ENCODE measurements at places on chromosomes 16 and 17.

GRCh38 chr16:84982434-84982833 lies 28.9 kb downstream of the ZDHHC7 start:
- peak; percentile 42 for DNase-seq

- DNase-seq = no peak
Measured at GRCh38 chr17:73384926-73385325, 73.1 kb upstream of the CDC42EP4 start.

DNA sequence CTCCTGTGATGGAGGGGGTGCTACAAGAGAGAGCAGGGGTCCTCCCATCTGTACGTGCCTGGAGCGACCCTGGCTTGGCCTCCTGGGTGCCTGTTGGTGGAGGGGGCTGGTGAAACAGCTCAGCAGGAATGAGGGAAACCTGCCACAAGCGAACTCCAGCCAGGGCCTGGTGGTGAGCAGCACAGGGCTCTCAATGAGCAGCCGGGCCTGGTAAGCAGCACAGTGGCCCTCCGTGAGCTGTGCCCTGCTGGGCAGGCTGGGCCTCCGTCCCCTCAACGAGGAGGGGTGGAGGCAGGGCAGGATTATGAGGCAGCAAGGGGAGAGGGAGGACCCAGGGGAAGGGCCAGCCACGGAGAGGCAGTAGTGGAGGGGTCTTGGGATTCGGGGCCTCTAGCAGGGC lies 101.9 kb downstream of the SDK2 start:
- DNase-seq = no peak

GRCh38 chr16:61817583-61818278 lies 218.5 kb downstream of the CDH8 start:
- no peak for DNase-seq

DNA sequence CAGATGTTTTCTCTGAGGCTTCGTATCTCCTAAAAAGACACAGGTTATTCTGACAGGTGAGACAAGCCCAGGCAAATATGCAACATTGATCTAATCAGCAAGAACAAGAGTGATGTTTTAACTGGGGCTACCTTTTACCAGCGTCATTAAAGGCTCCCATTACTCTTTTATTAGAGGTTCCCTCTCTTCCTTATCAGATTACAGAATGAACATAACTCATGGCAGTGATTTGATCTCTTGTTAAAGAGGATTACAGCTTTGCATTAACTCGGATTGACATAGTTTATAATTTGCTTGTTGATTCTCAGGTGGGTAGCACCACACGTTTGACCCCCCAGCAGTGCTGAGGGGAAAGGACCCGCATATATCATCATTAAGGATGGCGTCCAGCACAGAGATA lies 90.5 kb downstream of the AATF start:
- no peak for DNase-seq

- DNase-seq = no peak
Measured at GRCh38 chr17:81037026-81037797, 2.3 kb downstream of the BAIAP2 start.

DNA sequence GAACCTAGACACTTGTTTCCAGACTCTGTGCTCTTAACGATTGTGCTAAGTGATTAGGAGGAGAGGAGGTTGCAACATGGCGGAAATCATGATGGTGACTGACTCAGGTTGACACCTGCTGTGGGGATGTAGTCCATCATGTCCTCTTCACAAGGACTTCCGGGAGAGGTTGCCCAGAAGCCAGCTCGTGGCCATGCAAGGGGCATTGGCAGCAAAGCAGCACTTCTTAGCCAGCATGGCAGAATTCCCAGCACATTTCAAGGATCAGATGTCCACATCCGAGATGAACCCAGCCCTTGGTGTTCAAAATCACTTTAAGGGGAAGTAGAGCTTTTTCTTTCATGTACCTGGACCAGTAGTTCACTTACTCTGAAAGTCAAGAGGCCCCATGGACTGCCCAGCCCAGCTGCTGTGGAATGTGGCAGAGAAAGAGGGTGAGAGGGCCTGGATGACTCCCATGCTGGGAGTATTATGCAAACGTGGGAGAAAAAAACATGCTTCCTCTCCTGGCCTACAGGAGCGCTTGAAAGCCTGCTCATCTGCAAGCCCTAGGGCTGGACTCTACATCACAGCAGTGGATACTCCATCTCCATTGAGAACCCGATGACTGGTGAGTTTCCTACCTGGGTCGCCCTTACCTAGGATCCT lies 65.5 kb downstream of the IRX6 start:
- no peak for DNase-seq

- no peak for DNase-seq
Measured at GRCh38 chr17:66412857-66413558, 110.6 kb downstream of the PRKCA start.

DNA sequence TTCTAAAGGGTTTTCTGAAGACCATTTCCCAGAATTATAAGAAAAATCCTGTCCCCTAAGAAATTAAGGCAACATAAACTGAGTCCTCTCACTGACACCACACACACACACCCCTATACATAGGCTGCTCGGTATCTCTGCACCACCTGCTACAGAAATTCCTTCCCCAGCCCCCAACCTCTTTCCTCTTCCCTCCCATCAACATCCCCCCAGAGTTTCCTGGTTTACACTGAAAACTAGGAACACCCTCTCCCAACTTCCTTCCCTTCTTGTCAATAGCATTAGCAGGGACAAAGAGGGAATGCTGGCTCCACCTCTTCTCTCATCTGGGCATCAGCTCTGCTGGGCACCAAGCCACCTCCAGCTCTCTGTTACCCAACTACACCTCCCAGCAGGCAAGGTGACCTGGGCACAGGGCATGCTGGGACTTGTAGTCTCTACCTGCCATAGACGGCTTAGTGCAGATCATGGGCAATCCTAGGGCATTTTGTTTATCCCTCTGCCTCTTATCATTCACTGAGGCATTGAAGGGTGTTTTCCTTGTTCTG lies 15.7 kb downstream of the CAVIN1 start:
- DNase-seq = peak; percentile 40

GRCh38 chr16:19968891-19969683 lies 84.4 kb upstream of the GPRC5B start:
- no peak for DNase-seq

GRCh38 chr16:22400900-22401299 lies 26.5 kb upstream of the CDR2 start:
- peak; percentile 47 for DNase-seq

DNA sequence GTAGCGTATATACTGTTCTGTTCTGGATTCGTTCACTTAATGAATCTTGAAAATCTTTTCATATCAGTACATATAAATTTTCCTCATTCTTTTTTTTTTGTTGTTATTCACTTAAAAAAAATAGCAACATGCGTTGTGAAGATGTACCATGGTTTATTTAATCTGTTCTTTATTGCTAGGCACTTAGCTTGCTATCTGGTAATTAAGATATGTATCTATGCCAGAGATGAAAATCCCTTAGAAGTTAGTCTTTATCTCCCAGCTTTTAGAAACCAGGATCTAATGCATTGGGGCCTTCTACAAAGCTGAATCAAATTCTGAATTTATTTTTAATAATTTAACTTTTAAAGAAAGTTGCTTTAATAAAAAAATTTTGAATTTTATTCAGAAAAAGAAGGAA lies 13.0 kb upstream of the DNAJA2 start:
- DNase-seq = no peak

- DNase-seq = no peak
Measured at GRCh38 chr16:55179411-55179810, 144.6 kb upstream of the IRX6 start.

GRCh38 chr17:33933576-33933975 lies 321.5 kb upstream of the CCL2 start:
- DNase-seq = no peak

- DNase-seq = no peak
Measured at GRCh38 chr16:83392743-83393142, 415.0 kb upstream of the HSBP1 start.

DNA sequence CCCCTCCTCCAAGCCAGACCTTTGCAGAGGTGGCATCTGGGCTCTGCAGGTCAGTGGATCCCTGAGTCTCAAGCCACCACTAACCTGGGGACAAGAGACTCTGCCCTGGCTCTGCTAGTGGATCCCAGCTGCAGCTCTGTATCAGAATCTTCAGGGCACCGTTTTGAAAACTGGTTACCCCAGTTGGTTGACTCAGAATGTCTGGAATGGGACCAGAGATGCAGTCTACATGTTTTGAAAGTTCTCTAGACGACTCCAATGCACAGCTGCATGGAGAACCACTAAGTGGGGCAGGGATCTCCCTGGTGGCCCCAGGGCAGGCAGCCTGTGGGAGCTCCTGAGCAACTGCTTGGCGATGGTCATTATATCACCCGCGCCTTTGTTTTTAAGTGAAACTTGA lies 34.1 kb upstream of the ADORA2B start:
- DNase-seq = no peak

GRCh38 chr16:66905633-66906539 lies 12.8 kb downstream of the CDH16 start:
- DNase-seq = peak; percentile 6

GRCh38 chr17:36992701-36993100 lies 43.9 kb downstream of the AATF start:
- DNase-seq = no peak

DNA sequence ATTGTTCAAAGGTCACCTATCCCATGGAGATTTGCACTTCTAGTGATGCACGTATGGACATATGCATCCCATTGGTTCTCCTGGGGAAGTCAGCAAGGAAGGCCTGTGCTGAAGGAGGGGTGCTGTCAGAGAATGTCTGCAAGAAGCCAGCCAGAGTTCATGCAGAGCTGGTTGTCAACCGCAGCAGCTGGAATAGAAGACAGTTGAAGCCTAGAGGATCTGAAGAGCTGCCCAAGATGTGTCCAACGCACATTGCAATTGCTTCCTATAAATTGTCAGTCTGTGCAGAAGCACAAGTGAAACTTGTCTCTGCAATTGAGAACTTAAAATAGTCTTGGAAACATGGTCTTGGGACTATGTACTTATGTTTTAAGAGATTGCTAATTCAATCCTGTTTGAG lies 82.1 kb upstream of the CNTNAP4 start:
- DNase-seq = no peak

DNA sequence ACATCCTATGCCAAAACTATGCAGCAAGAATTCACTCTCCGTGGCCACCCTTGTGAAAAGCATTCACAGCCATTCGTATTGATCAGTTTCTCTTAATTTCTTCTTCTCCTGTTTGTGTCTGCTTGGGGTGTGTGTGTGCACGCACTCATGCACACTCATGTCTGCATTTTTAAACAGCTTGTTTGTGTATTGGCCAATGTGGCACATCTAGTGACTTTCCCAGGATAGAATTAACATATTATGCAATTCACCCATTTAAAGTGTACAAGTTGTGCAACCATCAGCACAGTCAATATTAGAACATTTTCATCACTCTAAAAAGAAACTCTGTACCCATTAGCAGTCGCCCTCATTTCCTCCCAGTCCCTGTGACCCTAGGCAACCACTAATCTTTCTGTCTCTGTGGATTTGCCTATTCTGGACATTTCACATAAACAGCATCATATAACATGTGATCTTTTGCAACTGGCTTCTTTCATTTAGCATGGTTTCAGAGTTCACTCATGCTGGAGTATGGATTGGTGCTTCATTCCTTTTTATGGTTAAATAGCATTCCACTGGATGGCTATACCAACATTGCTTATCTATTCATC lies 20.1 kb downstream of the IRX3 start:
- no peak for DNase-seq

DNA sequence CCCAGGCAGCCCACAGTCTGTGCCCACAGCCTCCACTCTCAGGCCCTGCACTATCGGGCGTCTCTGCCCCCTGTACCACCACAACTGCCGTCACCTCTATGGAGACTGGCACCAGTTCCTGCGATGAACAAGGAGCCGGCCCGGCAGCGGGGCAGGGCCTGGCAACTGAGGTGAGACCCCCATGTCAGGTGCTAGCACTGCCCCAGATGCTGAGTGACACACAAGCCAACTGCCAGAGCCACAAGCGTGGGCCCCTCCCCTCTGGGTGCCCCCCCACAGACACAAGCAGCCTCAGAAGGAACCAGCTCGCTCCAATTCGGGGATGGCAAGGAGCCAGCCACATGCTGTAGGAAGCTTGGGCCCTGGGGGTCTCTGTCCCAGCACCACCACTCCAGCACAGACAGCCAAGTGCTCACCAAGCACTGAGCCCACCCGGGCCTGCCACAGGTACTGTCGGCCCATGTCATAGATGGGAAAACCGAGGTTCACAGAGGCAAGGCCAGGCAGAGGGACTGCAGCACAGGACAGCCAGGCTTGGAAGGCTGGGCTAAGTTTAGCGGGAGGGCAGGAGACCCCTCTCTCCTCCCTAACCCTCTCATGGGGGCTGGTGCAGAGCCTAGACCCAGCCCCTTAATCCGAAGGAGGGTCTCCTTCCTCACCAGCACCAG lies 1.5 kb upstream of the PVALEF start:
- DNase-seq = no peak

DNA sequence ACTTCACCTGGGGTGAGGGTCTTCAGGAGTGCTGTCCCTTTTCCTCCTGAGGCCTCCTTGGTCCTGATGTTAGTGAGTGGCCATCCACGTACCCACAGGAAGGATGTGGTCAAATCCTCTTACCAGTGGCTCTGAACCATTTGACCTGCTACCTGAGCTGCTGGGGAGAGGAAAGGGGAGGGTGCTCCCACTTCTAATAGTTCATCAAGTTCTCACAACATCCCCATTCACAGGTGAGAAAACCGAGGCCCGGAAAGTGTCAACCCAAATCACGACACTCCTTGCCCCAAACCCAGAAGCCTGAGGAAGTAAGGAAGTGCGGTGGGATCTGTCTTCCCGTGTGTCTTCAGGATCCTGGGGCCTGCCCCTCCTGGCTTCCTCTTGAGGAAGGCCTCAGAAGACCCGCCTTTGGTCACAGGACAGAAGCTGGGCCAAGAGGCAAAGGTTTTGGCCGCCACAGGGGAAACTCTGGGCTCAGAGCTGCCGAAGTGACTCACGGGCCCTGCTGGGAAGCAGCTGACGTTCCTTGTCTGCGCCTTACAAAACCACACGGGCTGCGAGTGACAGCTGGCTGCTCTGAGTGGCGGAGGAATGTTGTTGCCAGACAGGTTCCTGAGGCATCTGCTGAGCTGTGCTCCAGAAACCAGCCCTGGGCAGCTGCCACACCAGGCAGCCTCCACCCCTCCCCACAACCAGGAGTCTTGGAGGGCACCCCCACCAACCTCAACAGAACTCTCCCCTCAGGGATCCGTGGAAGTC lies 13.9 kb upstream of the KIFC3 start:
- peak; percentile 66 for DNase-seq

DNA sequence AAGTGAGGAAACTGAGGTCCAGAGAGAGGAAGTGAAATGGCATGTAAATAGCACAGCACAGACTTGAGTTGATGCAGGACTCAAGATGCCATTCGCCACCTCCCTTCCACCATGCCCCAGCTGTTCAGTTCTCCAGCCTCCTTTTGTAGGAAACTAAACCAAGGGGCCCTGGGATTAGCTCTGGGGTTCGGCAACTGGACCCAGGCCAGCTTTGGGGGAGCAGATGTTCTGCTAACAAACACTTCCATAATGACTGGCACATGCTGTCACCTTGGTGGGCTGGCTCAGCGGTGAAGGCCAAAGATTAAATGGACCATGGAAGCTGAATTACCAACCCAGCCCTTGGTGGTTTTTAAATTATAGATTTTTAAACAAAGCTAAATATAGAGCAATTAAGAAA lies 77.0 kb downstream of the IRX6 start:
- DNase-seq = no peak

All from KBM-7 (cell line).